ENCODE measurements at places on chromosomes 5 and 9. TPM values are rescaled to one million over a fixed set of nuclear protein-coding genes. Genes with fewer than 3 reads are reported as not detected.

The ZBED3 gene
- 7.0 TPM for total RNA-seq

DNA sequence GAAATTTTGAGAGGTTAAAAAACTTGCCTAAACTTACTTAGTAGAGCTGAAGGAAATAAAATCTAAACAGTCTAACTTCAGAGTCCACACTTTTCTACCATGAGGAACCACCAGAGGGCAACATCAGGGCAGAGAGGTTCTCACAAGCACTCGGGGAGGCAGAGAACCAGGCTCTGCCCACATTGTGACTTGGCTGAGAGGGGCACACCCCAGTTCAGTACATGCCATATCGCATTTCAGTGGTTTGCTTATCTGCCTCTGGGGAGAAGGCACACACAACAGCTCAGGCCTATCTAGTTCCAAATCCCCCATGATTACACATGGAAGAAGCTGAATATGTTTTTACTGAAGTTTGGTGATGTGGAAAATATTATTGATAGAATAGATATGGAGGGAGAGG lies 49.2 kb downstream of the EQTN start:
- H3K4me1 ChIP-seq, result 0 out of 2 replicates have a peak, but pooled peaks cover 5% of the 10 kb centered on the region
- no peak overlapping the region for H3K4me3 ChIP-seq
- H3K36me3 ChIP-seq, result no peaks in the 10 kb centered on the region
- no peaks in the 10 kb centered on the region for H3K27me3 ChIP-seq
- peak; percentile 47 for DNase-seq

The CD74 gene
- 28.2 TPM for total RNA-seq

The GDF9 gene
- 0.42 TPM for total RNA-seq

GRCh38 chr5:31397926-31398557 lies 133.9 kb downstream of the DROSHA start:
- peaks cover 9% of the 10 kb centered on the region for H3K36me3 ChIP-seq
- no peaks in the 10 kb centered on the region for H3K27me3 ChIP-seq
- peaks cover 21% of the 10 kb centered on the region for H3K4me1 ChIP-seq
- H3K4me3 ChIP-seq, result no peak overlapping the region
- no peak for DNase-seq
- peak overlapping the region; percentile 25 for H3K27ac ChIP-seq

DNA sequence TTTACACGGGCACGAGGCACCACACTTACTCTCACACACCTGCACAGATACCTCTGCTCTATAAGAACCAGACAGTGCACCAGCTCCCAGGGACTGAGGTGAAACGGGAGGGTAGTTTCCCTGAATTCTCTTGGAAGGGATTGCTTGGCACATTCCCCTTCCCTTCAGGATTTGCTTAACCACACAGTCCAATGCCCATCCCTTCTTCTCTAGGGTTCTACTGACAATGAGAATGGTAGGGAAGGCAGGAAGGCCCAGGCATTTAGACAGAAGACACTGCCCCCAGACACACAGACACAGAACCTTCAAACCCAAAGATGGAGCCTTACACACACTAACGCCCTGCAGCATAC lies 704 bp upstream of the LHX6 start:
- peaks cover 5% of the 10 kb centered on the region for H3K36me3 ChIP-seq
- peaks cover 52% of the 10 kb centered on the region for H3K27me3 ChIP-seq
- peaks cover 32% of the 10 kb centered on the region for H3K4me1 ChIP-seq
- no peak overlapping the region for H3K4me3 ChIP-seq
- no peak for DNase-seq
- H3K27ac ChIP-seq, result no peak overlapping the region

GRCh38 chr9:77697238-77697984 lies 49.3 kb upstream of the GNA14 start:
- DNase-seq, result no peak
- no peak overlapping the region for H3K4me3 ChIP-seq
- no peaks in the 10 kb centered on the region for H3K4me1 ChIP-seq
- H3K27me3 ChIP-seq, result no peaks in the 10 kb centered on the region
- peaks cover 16% of the 10 kb centered on the region for H3K36me3 ChIP-seq

- H3K4me3 ChIP-seq, result no peak overlapping the region
- H3K4me1 ChIP-seq, result no peaks in the 10 kb centered on the region
- H3K27me3 ChIP-seq, result no peaks in the 10 kb centered on the region
- H3K27ac ChIP-seq, result no peak overlapping the region
These were observed 357.1 kb downstream of the CDH18 start for GRCh38 chr5:19630876-19631275.

The SUSD1 gene
- 5.1 TPM for total RNA-seq

The RALGDS gene
- total RNA-seq, result 23.2 TPM

GRCh38 chr5:66829358-66829674 lies 233.1 kb downstream of the MAST4 start:
- no peak for DNase-seq
- H3K27me3 ChIP-seq, result peaks cover 4% of the 10 kb centered on the region
- peaks cover 51% of the 10 kb centered on the region for H3K4me1 ChIP-seq

DNA sequence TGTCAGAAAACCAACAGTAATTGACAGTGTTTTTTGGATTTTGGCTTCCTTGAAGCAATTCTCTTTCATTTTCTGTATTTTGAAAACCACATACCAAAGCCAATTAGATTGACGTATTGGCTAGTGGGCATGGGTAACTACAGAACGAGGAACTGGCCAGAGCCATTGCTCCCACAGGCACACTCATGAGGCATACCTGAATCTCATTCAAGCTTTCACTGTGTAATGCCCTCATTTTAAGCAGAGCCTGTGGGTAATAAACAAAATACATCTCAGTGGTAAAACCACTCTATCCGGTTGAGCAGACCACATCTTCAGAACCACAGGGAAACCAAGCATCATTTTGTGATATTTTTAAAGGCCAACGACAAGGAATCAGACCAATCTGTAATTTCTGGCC lies 394.1 kb downstream of the ZNF608 start:
- peaks cover 7% of the 10 kb centered on the region for H3K36me3 ChIP-seq
- DNase-seq, result no peak
- no peak overlapping the region for H3K27ac ChIP-seq

The LRRC19 gene
- total RNA-seq, result not detected

DNA sequence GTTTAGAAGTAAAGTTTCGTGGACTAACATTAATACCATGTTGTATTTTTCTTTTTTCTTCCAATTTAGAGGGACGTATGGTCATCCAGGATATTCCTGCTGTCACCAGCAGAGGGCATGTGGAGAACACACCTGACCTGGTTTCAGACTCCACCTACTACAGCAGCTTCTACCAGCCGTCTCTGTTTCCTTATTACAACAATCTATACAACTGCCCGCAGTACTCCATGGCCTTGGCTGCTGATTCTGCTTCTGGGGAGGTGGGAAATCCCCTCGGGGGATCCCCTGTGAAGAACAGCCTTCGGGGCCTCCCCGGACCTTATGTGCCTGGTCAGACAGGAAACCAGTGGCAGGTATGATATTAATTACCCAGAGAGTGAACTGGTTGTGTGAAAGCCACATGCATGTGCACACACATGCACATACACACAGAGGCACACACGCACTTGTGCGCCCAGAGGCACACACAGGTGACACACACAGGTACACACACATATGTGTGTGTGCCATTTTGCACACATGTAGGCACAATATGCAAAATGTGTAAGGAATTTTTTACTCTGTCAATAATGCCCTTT lies 52.4 kb downstream of the DMRT1 start:
- peak; percentile 64 for DNase-seq
- H3K4me1 ChIP-seq, result peaks cover 7% of the 10 kb centered on the region
- no peaks in the 10 kb centered on the region for H3K36me3 ChIP-seq
- no peak overlapping the region for H3K27ac ChIP-seq
- peaks cover 8% of the 10 kb centered on the region for H3K27me3 ChIP-seq
- no peak overlapping the region for H3K4me3 ChIP-seq

GRCh38 chr5:148467958-148468357 lies 84.2 kb downstream of the FBXO38 start:
- no peak for DNase-seq
- H3K36me3 ChIP-seq, result no peaks in the 10 kb centered on the region
- H3K4me3 ChIP-seq, result no peak overlapping the region
- no peaks in the 10 kb centered on the region for H3K4me1 ChIP-seq
- no peak overlapping the region for H3K27ac ChIP-seq

GRCh38 chr5:150479416-150479815 lies 28.5 kb upstream of the NDST1 start:
- peaks cover 31% of the 10 kb centered on the region for H3K4me1 ChIP-seq
- DNase-seq, result no peak
- H3K27me3 ChIP-seq, result no peaks in the 10 kb centered on the region
- H3K4me3 ChIP-seq, result no peak overlapping the region

- H3K27me3 ChIP-seq, result no peaks in the 10 kb centered on the region
- H3K4me3 ChIP-seq, result no peak overlapping the region
- H3K4me1 ChIP-seq, result peaks cover 5% of the 10 kb centered on the region
- no peak overlapping the region for H3K27ac ChIP-seq
- no peaks in the 10 kb centered on the region for H3K36me3 ChIP-seq
These were observed 34.7 kb downstream of the ADAMTSL2 start for GRCh38 chr9:133569121-133569785.

DNA sequence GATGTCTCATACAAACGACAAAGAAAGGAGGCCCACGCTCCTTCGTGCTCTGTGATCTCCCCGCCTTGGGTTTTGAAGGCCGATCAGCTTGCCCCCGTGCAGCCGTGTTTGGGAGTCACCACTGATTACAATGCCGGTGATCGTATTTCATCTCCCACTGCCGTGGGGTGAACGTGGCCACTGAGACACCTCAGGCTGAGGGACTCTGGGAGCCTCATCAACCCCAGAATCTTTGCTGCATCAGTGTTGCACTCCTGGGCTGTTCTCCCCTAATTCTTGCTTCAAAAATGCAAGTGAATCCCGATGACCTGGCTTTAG lies 194.2 kb downstream of the HSPA4 start:
- no peaks in the 10 kb centered on the region for H3K36me3 ChIP-seq
- no peaks in the 10 kb centered on the region for H3K4me1 ChIP-seq
- DNase-seq, result no peak
- H3K27me3 ChIP-seq, result no peaks in the 10 kb centered on the region

GRCh38 chr9:132090771-132091170 lies 11.1 kb upstream of the MED27 start:
- H3K4me1 ChIP-seq, result peaks cover 5% of the 10 kb centered on the region
- no peak for DNase-seq
- no peak overlapping the region for H3K27ac ChIP-seq
- H3K36me3 ChIP-seq, result no peaks in the 10 kb centered on the region
